Dorsolateral prefrontal cortex (tissue), 122 donors: ENCODE measurements at places on chromosomes 11 and 22.
A peak's percentile ranks its signal among the peaks of the same experiment; 100 is the strongest.

- DNase-seq = no peak
Measured at GRCh38 chr11:12787847-12788246, 113.6 kb downstream of the TEAD1 start.

DNA sequence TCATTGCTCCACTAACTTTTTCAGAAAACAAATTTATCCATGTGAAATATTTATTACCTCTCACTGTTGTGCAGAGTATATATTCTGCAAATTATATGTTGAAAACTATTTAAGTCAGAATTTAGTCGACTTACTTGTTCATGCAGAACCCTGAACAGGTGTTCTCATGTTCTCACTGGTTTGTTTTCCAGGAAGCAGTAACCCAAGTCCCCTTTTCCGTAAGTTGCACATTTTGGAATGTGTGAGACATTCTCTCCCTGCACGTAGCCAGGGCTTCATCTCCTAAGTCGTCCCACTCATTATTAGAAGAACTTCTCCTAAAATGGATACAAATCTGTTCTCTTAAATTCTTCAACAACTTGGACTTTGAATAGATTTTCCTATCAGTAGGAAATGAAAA lies 524.9 kb downstream of the CNTN5 start:
- DNase-seq = no peak

DNA sequence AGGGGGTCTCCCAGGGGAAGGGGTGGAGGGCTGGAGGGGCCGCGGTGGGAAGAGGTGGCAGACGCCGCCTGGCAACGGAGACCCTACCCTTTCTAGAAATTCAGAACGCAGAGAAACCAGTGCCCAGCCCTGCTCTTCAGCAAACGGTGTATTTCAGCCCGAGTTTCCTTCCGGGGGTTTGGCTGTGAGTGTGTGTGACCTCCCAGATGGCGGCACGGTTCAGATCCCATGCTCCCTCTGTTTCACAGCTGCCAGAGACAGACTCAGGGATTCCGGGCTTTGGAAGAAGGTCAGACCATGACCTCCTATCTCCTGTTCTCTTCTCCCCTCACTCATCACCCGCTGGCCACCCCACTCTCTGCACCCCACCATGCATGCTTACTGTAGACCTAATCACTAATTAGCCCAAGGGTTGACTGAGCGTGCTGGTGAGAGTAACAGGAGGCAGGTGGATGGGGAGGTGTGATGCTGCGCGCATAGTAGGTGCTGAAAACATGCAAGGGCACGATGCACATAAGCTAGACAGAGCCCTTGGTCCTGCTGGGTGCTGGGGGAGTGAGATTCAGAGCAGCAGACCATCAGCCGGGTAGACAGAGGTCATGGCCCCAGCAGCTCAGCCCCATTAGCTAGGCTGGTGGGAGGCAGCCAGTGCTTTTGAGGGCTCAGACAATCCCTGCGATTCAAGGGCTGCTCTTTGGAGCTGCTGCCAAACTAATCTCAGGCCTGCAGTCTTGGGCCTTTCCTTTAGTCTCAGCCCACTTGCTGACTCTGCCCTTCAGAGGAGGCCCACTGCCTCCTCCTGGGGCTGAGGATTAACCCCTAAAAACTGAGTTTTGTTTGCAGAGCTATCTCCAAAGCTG lies 256.5 kb upstream of the CADM1 start:
- no peak for DNase-seq

- no peak for DNase-seq
Measured at GRCh38 chr11:92227959-92228935, 3.6 kb downstream of the FAT3 start.

DNA sequence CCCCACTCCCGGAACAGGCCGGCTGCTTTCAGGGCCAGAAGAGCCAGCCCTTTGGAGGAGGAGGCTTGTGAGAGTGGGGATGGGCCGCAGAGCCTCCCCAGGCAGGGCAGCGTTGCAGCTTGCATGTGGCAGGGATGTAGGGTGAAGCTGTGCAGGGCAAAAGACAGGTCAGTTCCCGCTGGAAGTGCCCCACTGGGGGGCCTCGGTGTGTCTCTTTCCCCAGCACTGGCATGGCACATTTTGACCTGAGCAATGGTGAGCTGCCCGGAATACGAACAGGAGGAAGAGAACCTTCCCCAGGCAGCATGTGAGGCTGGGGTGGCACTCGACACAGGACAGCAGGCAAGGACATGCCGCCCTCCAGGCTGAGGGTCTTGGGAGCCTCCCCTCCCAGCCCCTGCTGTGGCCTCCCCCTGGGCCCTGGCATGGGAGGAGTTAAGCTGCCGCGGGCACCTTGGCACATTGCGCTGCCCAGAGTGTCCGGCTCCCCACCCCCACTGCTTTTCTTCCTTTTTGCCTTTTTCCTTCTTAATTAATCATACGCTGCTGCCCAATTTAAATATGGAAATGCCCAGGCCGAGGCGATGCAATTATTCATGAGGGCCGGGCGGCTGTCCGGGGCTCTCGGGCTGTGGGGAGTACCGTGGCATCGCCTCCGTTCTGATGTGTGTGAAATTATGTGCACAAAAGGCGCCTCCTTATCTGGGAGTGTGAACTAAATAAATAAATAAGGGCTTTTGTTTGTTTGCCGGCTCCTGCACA lies 76.0 kb upstream of the WNT7B start:
- DNase-seq = peak; percentile 51

DNA sequence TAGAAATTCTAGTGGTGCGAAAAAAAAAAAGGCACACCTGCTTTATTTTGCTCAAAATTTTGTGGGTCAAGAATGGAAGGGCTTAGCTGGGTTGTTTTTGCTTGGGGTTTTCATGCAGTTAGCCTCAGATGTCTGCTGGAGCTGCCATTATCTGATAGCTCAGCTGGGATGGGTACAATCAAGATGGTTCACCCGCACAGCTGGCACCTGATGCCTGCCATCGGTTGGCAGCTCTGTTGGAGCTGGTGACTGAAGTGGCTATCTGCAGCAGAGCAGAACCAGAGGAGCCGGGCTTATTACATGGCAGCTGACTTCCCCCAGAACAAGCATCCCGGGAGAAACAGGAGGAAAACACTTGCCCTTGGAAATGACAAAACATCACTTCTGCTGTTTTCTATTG lies 12.1 kb upstream of the ELFN2 start:
- DNase-seq = no peak

DNA sequence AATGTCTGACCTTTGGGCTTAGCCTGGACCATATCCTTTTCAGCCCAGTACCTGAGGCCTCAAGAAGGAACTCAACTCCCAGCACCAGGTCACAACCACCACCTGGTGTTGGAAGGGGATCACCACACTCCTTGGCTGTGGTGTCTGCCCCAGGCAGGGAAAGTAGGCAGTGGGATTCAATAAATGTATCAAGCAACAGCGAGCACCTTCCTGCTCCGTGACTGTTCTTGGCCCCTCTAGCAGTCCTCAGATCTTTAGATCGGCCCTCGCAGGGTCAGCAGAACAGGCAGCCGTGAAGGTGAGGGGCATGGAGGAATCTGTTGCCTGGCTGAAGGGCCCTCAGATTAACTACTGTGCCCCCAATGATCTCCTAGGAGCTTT lies 15.9 kb downstream of the ARFGAP2 start:
- DNase-seq = no peak

DNA sequence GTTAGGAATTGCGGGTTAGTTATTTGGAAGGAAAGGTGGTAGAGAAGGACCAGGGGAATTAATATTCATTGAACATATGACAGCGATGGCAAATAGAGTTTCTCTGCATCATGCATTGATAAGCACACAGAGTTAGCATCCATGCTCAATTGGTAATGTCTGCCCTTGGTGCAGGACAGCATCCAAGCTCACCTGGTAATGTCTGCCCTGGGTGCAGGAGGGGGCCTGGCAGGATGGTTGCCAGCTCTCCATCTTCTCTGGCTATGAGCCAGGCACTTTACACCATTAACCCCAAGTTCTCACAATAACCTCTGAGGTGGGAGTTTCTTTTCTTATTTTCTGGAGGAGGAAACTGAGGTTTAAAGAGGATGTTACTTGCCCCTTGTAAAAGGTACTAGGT lies 50.4 kb upstream of the RBFOX2 start:
- DNase-seq = no peak

GRCh38 chr11:133693110-133693509 lies 152.2 kb downstream of the SPATA19 start:
- DNase-seq = no peak

- no peak for DNase-seq
Measured at GRCh38 chr11:82004537-82005213, 729.0 kb downstream of the FAM181B start.

- no peak for DNase-seq
Measured at GRCh38 chr22:26385164-26385563, 43.9 kb upstream of the ASPHD2 start.

GRCh38 chr11:2885017-2885677 lies 428 bp downstream of the CDKN1C start:
- DNase-seq = no peak

DNA sequence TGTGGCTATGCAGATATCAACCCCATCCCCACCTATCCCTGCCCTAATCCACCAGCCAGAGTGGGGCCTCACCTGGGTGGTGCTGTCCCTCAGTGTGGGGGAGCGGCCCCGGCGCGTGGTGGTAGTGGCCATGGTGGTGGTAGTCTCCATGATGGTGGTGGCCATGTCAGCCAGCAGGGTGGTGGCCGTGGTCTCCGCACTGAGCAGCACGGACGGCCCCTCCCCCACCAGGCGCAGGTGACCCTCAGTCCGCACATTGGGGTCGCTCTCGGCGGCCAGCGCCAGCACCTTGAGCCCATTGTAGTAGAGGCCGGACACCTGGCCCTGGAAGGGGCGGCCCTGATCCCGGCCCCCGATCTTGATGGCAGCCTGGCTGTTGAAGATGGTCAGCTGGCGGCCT lies 31.7 kb downstream of the SLC22A12 start:
- no peak for DNase-seq

- DNase-seq = no peak
Measured at GRCh38 chr11:117861151-117862018, 15.1 kb downstream of the FXYD6 start.

DNA sequence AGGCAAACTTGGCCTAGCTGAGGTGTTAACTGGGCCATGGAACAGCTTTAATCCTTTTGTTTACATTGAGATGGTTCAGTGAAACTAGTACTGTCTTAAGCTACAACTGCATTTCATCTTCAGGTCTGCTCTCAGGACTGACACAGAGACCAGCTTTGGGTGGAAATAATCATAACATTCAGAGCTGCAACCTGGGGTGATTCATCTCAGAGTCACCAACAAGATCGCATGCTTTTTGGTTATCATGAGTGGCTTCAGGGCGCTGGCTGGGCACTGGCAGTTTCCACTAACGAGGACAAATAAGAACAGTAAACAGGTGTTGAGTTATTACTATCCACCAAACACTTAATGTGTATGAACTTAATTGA lies 60.9 kb upstream of the PAX6 start:
- no peak for DNase-seq

DNA sequence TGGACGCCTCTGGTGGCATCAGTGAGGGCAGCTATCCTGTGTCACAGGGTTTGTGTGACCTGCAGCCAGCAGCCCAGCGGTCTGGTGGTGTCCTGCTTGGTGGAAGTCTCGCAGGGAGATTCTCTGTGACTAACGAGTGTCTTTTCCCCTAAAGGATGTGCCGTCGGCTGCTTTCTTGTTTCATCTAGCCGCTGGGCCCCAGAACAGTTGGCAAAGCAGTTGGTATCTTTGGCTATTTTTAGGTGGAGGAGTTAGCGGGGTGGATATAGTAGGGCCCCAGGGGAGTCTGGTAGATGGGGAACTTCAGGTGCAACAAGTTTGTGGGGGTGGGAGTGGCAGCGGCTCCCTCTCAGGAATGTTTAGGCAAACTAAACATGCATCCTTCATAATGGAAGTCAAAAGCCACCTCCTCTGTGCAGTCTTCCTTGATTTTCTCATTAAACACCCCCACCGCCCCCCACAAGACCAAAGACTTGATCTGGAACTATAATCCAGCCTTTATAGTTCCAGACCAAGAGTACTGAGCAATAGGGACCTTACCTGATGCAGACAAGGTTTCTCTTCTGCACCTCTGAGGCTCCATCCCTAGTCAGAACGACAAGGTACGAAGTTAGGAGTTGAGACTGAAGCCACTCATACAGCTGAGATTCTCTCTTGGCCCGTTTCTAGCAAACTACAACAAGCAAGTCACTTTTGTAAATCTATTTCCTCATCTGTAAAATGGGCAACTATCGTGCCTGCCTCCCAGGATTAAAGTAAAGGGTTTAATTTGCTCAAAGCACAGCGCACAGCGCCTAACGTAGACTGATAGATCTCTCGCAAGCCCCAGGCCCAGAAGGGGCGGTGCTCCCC lies 1.1 kb upstream of the PELI3 start:
- DNase-seq = no peak

DNA sequence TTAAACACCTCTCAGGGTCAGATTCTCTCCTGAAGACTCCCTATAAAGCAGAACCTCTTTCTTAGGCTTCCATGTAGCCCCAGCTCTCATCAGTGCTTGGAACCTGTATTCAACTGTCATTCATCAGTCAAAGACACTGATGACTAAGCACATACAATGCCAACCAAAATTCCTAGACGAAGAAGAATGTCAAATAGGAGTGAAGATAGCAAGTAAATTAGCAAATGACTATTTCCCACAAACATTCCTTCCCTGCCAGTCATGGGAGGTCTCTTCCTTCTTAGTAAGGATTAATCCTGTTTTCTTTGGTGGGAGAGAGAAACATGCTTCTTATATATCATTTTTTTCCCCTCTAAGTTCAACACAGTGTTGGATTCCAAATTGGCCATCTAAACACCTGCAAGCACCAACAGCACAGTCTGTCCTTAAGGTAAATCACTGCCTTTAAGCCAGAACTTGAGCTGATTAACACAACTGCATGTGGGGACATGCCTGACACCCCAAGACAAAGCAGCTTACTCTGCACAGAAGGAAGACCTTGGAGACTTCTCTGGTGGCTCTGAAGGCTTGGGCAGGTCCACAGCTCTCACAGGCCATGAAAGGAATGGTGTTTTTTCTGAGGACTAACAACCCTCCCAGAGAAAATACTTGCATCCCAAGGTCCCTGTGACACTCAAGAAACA lies 47.5 kb upstream of the ME3 start:
- DNase-seq = no peak

GRCh38 chr22:35502836-35503235 lies 37.8 kb upstream of the RASD2 start:
- no peak for DNase-seq

GRCh38 chr11:128735935-128736605 lies 42.2 kb downstream of the FLI1 start:
- no peak for DNase-seq

- no peak for DNase-seq
Measured at GRCh38 chr22:32576553-32577253, 102.1 kb downstream of the FBXO7 start.

DNA sequence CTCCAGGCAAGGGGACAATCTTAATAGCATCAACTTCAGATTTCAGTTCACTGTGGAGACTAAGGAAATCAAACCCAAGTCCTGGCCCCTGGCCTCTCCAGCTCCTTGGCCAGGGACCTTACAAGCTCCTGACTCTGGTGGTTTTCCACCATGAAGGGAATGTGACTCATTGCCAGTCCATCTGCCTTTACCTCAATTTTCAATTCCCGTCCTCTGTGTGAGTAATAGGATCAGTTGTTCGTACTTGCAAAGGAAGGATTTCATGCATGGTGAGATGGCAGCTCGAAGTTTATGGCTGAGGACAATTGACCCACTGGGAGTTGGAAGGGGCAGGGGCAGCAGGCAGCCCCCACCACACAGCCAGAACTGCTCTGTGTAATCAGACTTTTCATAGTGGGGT lies 42.5 kb downstream of the INSC start:
- no peak for DNase-seq
